ENCODE measurements at places on chromosomes 2 and 18. TPM values are rescaled to one million over a fixed set of nuclear protein-coding genes. Genes with fewer than 3 reads are reported as not detected.

- no peak for DNase-seq
These were observed 95.5 kb upstream of the ATG16L1 start for GRCh38 chr2:233156001-233156400.

GRCh38 chr2:238938003-238938400 lies 90.1 kb downstream of the TWIST2 start:
- no peak for DNase-seq

GRCh38 chr2:165952741-165953211 lies 800 bp downstream of the TTC21B start:
- no peak for DNase-seq

GRCh38 chr18:44792456-44793061 lies 111.9 kb downstream of the SETBP1 start:
- no peak for DNase-seq

- no peak for DNase-seq
These were observed 47.1 kb upstream of the MAP4K3 start for GRCh38 chr2:39484206-39484605.

GRCh38 chr2:202726070-202726469 lies 91.3 kb downstream of the FAM117B start:
- DNase-seq: no peak

GRCh38 chr2:64400733-64401528 lies 53.0 kb upstream of the LGALSL start:
- no peak for DNase-seq

DNA sequence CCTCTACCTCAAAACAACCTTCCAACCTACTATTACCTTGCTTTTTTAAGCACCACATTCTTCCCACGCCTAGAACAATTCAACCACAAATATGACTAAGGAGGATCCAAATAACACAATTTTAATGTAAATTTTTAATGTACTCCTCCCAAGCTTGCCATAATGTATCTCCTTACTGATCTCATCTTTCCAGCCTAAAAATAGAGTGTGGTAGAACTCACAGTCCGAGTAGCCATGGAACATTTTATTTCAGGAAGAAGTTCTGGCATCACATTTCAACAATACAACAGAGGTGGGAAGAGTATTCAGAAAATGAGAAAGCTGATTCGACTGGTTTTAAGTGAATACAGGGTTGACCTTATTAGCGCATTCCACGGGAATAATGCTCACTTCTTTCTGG lies 15.4 kb downstream of the FEZ2 start:
- no peak for DNase-seq

GRCh38 chr2:205995260-205995659 lies 90.7 kb downstream of the INO80D start:
- DNase-seq: no peak

- no peak for DNase-seq
These were observed 64.4 kb downstream of the TTC21B start for GRCh38 chr2:165889158-165889557.

DNA sequence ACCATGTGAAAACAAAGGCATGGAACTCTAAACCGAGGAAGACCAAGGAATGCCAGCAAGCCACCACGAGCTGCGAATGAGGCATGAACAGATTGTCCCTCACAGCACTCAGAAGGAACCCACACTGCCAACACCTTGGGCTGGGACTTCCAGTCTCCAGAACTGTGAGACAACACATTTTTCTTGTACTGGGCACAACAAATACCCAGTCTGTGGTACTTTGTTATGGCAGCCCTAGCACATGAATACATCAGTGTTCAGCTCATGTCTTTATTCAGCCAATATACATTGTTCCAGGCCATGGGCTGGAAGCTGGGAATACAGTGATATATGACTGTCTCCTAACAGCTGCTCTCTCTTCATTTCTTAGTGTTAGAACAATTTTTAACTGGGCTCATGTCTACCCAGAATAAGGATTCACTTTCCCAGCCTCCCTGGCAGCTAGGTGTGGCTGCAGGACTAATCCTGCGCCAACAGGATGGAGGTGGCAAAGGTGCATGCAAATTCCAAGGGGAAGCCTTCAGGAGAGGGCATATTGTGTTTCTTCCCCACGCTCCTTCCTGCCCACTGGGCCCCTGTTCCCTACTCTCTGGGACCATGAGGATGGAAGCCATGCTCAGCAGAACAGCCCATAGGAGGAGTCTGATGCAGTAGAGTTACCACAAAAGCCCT lies 59.6 kb downstream of the STPG4 start:
- DNase-seq: no peak

DNA sequence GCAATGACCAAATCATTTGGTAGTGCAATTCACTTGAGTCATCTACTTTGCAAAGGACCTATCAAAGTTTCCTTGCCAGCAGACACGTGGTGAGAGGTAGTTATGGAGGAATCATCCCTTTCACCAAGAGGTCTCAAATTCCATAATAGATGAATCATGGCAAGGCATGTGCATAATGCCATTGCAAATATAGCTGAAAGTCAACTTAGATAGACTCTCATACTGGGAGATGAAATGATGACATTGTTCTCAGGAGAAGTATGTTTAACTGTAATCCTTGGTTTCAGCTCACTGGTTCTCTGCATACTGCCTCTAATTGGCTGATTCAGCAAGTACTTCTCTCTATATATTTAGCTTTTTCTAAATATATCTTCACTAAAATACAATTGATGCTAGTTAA lies 57.2 kb downstream of the CALCRL start:
- no peak for DNase-seq

DNA sequence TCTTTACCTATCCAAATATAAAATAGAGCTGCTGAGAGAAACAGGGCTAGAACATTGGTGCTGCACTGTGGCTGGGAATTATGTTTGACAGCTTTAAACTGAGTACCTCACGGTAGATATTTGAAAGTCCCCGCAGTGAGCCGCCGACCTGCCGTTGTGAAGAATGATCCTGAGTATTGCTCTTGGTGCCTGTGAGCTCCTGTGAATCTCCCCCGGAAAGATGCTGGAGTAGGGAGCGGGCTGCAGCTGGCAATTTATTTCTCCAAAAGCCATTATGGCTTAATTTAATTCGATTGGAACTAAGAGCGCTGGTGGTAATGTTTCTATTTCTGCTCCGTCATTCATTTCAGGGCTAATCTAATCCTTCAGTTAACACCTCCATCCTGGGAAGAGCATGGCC lies 129.4 kb upstream of the TPO start:
- DNase-seq: no peak

- DNase-seq: no peak
These were observed 46.0 kb downstream of the ODC1 start for GRCh38 chr2:10402062-10402585.

GRCh38 chr2:20165677-20166509 lies 59.0 kb downstream of the SDC1 start:
- DNase-seq: no peak

DNA sequence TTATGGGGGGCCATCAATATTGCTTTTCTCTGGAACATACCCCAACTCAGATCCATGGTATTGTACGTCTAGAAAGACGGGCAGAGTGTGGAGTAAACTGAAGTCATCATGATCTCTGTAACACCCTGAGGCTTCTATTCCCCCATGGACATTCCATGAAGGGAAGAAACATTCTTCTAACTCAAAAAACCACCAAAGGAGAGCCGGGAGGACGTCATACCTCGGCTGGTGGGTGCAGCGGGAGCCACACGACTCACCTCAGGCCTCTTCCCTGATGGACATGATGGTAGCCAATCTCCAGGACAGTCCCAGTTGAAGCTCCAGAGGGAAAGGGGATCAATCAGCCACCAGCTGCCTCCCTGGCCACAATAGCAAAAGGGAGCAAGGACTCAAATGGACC lies 127.3 kb downstream of the MREG start:
- DNase-seq: no peak

DNA sequence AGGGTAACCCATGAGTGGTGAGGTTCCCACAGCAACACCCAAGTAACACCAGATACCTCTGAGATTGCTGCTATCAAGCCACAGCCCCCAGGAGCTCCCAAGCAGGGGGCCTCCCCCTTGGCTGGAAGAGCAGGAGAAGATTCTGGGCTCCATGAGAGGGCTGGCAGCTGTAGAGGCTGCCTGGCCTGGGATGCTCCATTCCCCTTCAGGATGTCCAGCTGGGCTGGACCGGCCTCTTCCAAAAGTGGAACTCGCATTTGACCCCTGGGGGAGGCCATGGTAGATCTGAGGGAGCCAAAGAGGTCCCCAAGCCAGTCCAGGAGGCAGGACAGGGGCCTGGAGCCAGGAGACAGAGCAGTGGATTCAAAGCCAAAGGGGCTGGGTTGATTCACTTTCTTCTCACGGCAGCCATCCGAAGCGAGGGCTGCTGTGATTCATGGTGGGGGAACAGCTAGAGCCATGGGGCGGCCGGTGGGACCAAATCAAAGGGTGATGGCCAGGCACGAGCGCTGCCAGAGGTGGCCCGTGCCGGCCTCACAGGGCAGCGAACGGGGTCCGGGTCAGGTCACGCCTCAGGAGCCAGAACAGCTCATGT lies 95.3 kb upstream of the ID2 start:
- DNase-seq: no peak

- no peak for DNase-seq
These were observed 106.2 kb downstream of the KCNF1 start for GRCh38 chr2:11017921-11018320.

- DNase-seq: no peak
These were observed 65.5 kb downstream of the ZNF516 start for GRCh38 chr18:76429262-76430126.

- DNase-seq: no peak
These were observed 221.8 kb downstream of the MREG start for GRCh38 chr2:215791481-215791937.

- DNase-seq: peak; percentile 95
These were observed 3.6 kb upstream of the CTDSP1 start for GRCh38 chr2:218395826-218396687.

- peak; percentile 72 for DNase-seq
These were observed 131.9 kb downstream of the MYO1B start for GRCh38 chr2:191376981-191377629.

DNA sequence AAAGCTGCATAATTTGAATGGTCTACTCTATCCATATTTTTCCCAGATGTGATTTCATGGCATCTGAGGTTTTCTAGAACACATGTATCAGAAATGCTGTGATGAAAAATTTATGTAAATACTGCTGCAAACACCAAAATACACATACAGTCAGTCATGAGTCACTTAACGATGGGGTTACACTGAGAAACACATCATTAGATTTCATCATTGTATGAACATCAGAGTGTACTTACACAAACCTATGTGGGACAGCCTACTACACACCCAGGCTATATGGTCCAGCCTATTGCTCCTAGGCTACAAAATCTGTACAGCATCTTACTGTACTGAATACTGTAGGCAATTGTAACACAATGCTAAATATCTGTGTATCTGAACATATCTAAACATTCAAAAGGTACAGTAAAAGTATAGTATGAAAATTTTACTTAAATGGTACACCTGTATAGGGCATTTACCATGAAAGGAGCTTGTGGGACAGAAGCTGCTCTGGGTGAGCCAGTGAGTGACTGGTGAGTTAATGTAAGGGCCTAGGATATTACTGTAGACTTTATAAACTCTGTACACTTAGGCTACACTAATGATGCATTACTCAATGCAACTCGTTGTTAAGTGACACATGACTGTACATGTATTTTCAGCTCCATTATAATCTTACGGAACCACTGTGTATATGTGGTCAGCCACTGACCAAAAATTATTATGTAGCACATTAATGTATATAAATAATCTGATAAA lies 33.5 kb downstream of the PNO1 start:
- DNase-seq: no peak

DNA sequence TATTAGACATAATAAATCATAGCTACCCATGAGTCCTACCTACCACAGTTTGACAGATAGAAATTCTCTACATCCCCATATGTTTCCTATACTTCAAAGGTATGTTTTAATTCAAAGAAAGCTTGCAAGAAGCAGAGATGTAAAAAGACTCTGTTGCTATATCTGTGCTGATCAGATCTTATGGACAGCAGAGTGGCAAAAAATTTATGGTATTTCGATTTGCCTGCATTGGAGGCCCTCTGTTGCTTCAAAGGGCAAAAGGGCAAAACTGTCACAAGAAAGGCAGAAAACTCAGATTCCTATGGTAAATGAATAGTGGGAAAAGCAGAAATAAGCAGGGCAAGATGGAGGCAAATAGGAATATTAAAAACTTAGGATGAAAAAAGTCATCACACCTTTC lies 447.8 kb upstream of the SPHKAP start:
- DNase-seq: no peak

DNA sequence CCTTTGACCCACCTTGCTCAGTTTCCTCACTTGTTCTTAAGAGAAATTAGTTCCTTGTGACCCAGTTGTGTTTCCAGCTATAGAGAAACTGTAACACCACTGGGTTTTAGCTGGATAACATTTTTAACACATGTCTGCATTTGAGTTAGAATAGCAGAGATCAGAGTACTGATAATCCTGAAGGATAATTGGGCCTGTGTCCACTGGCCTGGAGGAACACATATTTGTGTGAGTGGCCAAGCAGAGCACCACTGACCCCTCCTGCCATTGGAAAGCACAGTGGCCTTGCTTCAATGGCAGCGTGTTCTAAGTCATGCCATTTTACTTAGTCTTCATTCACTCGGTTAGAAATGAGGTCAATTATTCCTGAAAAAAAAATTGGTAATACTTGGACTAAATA lies 42.6 kb downstream of the PKP4 start:
- DNase-seq: no peak

- no peak for DNase-seq
These were observed 1258.0 kb upstream of the ZEB2 start for GRCh38 chr2:145777914-145778313.

- peak; percentile 30 for DNase-seq
These were observed 67.1 kb upstream of the CTDP1 start for GRCh38 chr18:79612291-79613108.

GRCh38 chr18:46166261-46166970 lies 62.2 kb downstream of the HAUS1 start:
- no peak for DNase-seq

- DNase-seq: no peak
These were observed 24.7 kb downstream of the MGAT5 start for GRCh38 chr2:134278553-134278952.

GRCh38 chr2:66428986-66429612 lies 5.8 kb upstream of the MEIS1 start:
- no peak for DNase-seq

VWA3B gene
- total RNA-seq: 7.9 TPM

GAL3ST2 gene
- not detected for total RNA-seq

CCDC74B gene
- 7.2 TPM for total RNA-seq

SERPINB4 gene
- total RNA-seq: not detected

WDR75 gene
- total RNA-seq: 21.1 TPM

AUP1 gene
- total RNA-seq: 122 TPM

AGAP1 gene
- 36.2 TPM for total RNA-seq

KCNG2 gene
- total RNA-seq: 0.50 TPM

NDUFV2 gene
- 108 TPM for total RNA-seq

POMC gene
- 3.9 TPM for total RNA-seq

SERPINB3 gene
- total RNA-seq: not detected

EHD3 gene
- 11.0 TPM for total RNA-seq
